ENCODE measurements at places on chromosomes 5 and 9. TPM values are rescaled to one million over a fixed set of nuclear protein-coding genes. Genes with fewer than 3 reads are reported as not detected.

RNF208 gene
- total RNA-seq, result 13.9 TPM

DNA sequence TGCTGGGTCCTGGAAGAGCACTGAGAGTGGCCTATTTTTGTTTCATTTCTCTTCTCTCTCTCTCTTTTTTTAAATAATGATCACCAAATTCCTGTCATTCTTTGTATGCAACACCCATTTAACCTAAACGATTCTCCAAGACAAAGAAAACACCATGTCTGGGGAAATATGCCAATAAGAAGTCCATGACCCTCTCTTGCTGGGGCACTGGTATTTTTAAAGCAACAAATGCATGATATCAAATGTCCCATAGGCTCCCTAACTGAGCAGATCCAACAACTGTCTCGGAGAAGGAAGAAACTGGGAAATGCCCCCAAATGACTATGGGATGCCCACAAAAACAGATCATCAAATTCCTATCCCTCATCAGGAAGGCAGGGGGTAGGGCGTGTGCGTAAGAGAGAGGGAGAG is 567.4 kb downstream of the CCDC171 start:
- peak overlapping the region; percentile 62 for H3K27ac ChIP-seq
- H3K4me1 ChIP-seq, result peaks cover 25% of the 10 kb centered on the region
- H3K36me3 ChIP-seq, result no peaks in the 10 kb centered on the region
- H3K4me3 ChIP-seq, result no peak overlapping the region
- H3K27me3 ChIP-seq, result no peaks in the 10 kb centered on the region

DNA sequence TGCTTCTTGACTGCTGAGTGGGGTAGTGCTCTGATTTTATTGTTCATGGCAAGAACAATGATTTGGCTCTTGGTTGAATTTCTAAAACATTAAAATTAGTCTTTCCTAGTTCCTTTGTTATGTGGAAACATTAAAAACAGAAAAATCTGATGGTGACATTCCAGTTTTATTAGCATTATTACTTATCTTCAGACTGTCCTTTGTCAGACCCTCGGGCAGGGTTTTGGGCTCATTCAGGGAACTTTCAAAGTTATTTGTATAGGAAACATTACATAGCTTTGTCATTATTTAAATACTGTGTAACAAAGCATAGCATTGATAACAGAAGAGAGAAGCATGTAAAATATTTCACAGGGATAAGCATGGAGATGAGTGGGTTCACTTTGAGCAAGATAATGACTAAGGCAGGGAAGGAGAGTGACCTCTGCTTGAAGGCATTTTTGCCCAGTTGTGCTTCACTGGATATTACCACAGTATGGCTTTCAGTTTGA is 119.9 kb downstream of the KDM4C start:
- DNase-seq, result no peak
- peaks cover 7% of the 10 kb centered on the region for H3K4me1 ChIP-seq
- H3K27me3 ChIP-seq, result no peaks in the 10 kb centered on the region
- no peak overlapping the region for H3K27ac ChIP-seq
- no peak overlapping the region for H3K4me3 ChIP-seq

DNA sequence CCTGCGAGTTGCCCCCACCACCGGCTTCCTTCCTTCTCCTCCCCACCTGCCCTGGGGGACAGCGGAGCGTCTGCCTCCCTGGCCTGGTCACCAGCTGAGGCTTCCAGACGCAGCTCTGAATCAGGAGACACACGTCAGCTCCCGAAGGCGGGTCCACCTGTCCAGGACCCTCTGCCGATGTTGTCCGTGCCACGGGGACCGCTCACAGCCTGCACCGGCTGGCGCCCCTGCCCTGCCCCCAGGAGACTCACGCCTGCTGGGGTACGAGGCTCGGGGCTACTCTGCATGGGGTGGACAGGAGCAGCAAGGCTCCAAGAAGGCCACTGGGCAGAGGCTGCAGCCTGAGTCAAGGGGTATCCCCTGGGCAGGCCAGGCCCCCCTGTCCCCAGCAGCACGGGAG is 1.9 kb upstream of the CCDC187 start:
- H3K27me3 ChIP-seq, result peaks cover 1% of the 10 kb centered on the region
- H3K4me3 ChIP-seq, result no peak overlapping the region
- H3K36me3 ChIP-seq, result no peaks in the 10 kb centered on the region

All from mesothelial cell of epicardium (in vitro differentiated cells).